Lung microvascular endothelial cell (primary cell): ENCODE measurements at places on chromosomes 3 and 15. TPM values are rescaled to one million over a fixed set of nuclear protein-coding genes. Genes with fewer than 3 reads are reported as not detected.

DNA sequence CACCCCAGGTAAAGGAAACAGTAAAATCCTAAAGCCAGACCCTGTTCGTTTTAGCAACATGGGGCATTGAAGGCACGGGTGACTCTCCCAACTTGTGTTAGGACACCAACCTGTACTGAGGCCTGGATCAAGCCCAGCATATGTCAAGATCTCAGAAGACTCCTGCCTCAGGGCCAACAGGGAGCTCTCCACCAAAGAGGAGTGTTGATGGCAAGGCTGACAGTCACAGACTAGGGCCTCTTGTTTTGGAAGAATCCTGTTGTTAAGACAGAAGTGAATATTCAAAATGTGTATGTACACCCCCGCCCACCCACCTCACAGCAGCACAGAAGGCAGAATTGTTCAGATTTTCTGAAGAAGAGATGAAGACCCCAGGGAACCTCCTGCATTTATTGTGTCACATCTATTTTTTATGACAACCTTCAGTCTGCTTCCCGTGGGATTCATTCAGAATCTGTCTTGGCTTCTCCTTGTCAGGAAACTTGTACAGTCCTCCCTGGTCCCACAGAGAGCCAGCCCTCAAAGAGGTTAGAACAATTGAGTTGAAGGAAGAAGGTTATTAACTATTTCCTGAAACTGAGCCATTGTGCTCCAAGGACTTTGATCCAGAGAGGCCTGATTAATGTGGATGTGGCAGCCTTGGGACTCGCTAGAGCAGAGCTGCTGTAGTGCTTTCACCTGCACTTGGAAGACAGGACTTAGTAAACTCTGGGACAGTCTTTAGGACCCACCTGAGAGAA lies 61.7 kb upstream of the PLXNA1 start:
- DNase-seq, result peak; percentile 84

DNA sequence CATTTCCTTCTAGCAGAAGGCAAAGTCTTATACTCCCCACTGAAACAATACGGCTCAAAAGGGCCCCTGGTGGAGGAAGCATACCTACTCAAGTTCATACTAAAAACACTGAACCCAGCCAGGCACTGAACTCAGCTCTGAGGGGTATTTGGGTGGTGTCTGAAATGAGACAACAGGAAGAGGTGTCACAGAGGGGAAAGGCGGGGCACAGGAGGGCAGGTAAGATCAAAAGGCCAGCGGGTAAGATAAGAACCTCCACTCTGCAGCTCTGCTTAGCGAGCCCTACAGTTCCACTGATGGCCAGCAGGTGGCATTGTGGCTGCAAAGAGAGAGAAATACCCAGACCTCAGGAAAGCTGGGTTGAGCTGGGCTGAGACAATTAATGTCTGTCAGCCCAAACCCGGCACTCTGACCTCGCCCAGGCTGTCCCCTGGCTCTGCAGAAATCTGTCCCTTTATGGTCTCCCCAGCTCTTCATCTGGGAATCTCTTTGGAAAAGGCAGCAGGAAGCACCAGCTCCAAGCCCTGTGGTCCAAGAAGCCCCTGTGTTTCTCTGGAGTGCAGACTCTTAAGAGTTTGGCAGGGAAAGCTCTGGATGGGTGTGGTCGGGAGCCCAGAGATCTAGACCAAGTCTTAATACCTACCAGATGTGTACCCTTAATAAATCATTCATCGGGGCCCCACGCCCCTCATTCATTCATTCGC lies 8.4 kb downstream of the MFGE8 start:
- DNase-seq, result peak; percentile 79

Gene ARPC4
- total RNA-seq, result 247 and 251 TPM in 2 replicates

Gene ISLR
- total RNA-seq, result not detected in 2 replicates

GRCh38 chr15:80106051-80106450 lies 46.6 kb downstream of the ZFAND6 start:
- no peak for DNase-seq

GRCh38 chr3:172698631-172699030 lies 12.2 kb downstream of the NCEH1 start:
- DNase-seq, result no peak

DNA sequence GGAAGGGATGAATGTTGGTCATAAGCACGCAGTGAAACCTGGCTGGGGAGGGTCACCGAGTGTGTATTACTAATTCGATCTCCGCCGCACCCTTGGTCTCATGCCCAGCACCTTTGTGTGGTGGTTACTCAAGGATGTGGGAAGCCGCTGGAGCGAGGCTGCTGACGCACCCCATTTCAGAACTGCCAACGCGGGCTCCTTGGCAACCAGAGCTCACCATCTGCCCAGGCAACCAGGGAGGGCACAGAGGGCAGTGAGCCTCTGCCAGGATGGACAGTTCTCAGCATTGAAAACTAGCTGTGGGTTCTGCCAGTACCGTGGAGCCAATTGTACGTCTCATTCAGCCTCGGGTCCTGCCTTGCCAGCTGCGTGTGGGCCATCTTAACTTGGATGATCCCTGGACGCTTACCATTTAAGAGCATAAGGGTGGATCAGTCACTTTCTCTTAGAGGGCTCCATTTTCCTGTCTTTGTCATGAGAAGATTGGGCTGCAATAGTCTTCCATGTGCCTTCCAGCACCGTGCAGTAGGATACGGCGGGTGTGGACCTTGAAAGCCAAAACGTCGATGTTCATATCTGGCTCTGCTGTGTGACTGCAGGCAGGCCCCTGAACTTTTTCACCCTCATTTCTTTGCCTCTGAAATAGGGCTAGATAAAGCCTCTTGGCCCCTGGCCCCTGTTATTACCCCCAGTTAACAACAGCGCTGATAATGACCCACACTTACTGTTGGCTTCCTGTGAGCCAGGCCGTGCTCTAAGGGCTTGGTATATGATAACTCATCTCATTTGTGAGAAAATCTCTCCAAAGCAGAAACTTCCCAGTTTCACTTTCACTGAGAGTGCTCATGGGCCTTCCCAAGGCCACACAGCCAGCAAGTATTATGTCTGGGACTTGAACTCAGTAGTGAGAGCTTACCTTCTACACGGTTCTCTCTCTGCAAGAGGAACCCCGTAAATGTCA lies 238.8 kb downstream of the OPA1 start:
- DNase-seq, result peak; percentile 16

Gene CLDN18
- total RNA-seq, result not detected in 2 replicates

Gene MAP4
- total RNA-seq, result 36.7 and 39.2 TPM in 2 replicates

- DNase-seq, result peak; percentile 55
These were observed 69.0 kb downstream of the TIGIT start for GRCh38 chr3:114362815-114363214.

Gene PLXNB1
- 16.1 and 17.0 TPM in 2 replicates for total RNA-seq

DNA sequence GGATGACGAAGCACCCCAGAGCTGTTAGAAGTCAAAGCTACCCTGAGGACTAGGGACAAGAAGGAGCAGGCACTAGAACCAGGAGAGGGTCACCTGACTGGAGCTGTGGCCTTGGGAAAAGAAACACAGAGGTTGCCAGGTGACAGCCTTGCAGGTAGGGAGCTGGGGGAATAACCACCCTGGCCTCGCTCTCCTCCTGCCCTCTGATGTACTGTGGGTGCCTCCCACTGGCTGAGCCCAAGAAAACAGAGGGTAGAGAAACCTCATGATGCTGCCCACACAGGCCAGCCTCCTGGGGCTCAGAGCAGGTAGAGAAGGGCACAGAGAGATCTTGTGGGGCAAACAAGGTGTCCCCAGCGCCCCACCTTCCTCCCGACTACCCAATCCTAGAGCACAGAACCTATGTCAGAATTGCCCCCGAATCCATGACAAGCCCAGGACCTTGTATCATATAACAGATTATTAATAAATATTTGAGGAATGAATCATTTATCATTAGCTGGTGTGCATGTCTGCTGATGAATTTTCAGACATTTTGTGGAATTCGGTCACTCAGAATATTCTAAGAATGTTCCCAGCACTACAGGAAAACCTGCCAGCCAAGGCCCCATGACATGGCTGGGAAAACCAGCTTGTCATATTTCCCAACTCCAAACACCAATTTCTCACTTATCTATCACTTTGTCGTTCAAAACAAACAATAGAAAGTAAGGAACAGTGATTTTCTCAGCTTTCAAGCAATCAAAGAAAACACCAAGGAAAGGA lies 59.8 kb upstream of the MEX3B start:
- DNase-seq, result no peak

DNA sequence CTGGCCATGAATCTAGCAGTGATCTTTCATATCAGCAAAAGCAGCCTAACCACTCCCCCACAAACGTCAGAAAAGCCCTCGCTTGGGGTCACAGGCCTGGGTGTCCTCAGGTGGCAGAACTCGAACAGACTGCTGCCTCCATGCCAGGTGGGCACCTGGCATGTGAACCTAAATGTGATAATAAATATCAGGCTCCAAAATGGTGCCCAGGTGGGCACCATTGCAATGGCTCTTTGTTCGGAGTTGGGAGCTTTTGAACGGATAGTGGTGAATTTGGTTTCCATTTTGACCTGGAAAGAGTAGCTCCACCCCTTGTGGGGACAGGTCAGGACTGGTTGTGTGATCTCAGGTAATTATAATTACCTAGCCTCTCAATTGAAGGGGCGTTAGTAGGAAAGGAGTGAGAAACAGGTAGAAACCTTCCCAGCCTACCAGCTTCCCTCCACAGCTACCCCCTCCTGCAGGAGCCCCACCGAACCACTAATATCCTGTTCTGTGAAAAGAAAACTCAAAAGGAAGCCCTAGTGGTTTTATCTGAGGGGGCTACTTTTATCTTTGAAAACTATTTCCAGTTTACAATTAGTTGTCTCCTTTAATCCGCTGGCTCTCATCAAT lies 18.1 kb downstream of the MYO1E start:
- no peak for DNase-seq

Gene ZKSCAN7
- 0.87 and 1.2 TPM in 2 replicates for total RNA-seq

GRCh38 chr3:191492601-191493000 lies 31.6 kb downstream of the PYDC2 start:
- DNase-seq, result peak; percentile 30

DNA sequence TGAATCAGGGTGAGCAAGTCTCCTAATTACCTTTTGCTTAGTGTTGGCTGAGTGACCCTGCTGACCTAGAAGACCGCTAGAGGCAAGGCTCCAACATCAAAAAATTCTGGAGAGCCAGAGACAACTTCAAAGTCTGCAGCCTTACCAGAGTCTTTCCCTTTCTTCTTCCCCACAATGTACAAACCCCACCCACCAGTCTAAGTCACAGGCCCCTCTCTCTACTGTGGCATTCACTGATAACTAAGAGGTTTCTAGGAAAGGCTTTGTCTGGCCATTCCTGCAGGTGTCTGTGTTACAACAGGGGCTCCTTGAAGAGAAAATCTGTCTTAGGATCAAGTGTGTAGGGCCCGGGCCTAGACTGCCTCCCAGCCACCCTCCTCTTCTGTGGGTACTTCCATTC lies 525 bp downstream of the MYH15 start:
- no peak for DNase-seq

Gene FANCD2OS
- total RNA-seq, result not detected in 2 replicates

DNA sequence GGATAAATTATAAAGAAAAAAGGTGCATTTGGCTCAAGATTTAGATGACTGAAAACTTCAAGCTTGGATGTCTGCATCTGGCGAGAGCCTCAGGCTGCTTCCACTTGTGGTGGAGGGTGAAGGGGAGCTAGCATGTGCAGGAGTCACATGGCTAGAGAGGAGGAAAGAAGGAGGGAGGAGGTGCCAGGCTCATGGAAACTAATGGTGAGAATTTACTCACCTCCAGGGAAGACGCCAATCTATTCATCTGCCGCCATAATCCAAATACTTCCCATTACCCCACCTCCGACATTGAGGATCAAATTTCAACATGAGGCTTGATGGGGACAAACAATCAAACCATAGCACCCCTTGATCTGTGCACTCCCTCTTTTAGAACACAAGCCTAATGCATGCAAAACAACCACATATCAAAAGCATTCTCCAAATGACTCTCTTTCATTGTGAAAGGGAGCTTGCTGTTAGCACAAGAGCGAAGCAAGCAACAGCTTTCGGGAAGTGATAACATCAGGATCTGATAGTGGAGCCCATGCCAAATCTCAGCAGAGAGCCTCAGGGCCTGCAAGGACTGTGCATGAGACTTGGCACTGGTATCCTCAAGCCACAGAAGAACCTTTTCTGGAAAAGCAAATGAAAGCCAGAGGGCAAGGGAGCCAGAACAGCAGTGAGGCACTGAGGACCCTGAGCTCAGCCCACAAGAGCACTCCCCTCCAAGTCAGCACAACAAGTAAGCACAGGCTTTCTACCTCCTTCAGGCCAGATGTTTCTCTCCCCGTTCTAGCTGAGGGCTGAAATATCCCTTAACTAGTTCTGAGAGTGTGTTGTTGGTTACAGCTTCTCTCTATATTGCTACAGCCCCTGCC lies 50.2 kb upstream of the THBS1 start:
- DNase-seq, result no peak

GRCh38 chr3:155572085-155572484 lies 172.8 kb downstream of the PLCH1 start:
- no peak for DNase-seq

DNA sequence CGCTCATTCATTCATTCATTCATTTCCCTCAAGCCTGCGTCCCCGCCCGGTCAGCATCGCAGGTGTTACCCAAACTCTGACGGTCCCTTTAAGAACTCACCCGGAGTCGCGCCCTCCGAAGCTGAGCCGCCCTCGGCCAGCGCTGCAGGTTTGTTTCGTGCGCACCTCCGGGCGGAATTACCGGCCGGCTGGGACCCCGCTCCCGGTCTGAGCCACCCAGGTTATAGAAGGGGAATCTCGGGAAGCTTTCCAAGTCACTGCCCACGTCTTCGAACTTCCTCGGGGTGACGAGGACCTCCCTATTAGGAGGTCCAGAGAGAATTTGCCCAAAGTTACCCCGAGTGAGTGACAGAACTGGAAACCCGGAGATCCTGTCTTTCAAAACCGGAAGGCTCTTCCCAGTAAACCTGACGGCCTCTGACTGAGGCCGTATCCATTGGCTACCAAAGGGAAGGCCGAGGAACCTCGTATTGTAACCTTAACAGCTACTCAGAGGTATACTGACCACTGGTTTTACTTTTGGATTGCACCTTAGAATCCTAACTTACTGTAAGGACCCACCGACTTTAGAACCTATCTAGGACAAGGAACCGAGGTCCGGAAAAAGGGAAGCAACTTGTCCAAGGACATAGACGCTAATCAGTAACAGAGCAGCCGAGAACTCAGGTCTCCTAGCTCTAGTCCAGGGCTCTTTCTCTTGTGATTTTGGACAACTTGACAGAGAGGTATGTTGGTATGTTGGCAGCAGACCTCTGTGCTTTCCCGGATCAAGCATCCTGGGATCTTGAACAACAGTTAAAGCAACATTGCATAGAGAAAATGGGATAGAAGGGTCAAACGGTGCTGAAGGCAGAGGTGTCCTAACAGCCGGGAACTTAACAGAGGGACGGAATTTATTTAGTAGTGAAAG lies 788 bp upstream of the DLG1 start:
- DNase-seq, result peak; percentile 37

Gene NEO1
- total RNA-seq, result 2.2 and 44.6 TPM in 2 replicates

- peak; percentile 84 for DNase-seq
These were observed 55.1 kb upstream of the RASA2 start for GRCh38 chr3:141431411-141432378.

- DNase-seq, result no peak
These were observed 75.1 kb downstream of the STAC start for GRCh38 chr3:36455406-36455805.

DNA sequence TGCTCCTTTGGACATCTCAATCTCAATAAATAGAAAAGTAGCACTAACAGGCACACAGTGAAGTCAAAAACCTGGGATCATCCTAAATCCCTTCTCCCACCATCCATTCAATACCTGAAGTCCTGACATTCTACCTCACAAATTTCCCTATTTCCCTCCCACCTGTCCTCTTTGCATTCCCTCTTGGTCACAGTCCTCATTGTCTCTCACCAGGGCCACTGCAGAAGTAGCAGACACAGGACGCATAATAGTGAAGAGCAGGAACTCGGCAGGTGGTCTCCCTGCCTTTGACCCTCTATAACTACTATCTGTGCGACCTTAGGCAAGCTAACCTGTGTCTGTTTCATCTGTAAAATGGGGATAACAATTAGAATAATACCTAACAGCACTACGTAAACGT lies 2.3 kb downstream of the THOC7 start:
- DNase-seq, result no peak

GRCh38 chr15:86837294-86838061 lies 757.8 kb downstream of the AGBL1 start:
- no peak for DNase-seq
